MCF 10A (cell line): ENCODE measurements at places on chromosomes 2 and 18. TPM values are rescaled to one million over a fixed set of nuclear protein-coding genes. Genes with fewer than 3 reads are reported as not detected.

DNA sequence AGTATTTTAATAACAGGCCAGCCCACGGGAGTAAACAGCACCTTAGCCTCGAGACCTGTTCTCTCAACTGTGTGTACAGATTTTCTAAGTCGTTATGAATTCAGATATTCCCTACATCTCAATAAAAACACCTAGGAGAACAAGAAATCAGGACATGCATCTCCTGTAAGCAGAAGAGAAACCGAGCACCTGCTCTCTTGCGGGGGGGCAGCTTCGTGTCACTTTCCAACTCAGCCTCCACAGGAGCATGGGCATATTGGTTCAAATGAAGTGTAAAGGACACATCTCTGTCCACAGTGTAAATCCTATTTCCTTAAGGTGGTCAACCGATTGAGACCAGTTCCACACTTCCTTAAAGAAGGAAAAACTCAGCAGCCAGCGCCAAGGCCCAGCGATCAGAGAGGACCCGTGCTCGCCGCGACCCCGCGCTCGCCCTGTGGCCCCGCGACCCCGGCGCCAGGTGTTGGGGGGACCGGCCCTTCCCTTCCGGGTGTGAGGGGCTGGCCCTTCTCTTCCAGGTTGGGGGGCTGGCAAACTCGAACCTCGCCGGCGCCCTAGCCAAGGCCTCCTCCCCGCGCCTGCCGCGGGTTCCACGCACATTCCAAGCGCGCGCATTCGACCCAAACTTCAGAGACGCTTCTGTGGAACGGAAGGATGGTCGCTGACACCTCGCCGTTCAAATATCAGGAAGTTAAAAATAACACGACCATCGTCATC is 652 bp downstream of the SH3YL1 start:
- H3K36me3 ChIP-seq: peaks cover 13% of the 10 kb centered on the region
- H3K27me3 ChIP-seq: no peaks in the 10 kb centered on the region
- no peak for DNase-seq

SMAD2 gene
- 148 and 167 TPM in 2 replicates for total RNA-seq

- no peak overlapping the region for H3K4me3 ChIP-seq
- no peak overlapping the region for H3K27ac ChIP-seq
- no peaks in the 10 kb centered on the region for H3K27me3 ChIP-seq
- no peaks in the 10 kb centered on the region for H3K36me3 ChIP-seq
- DNase-seq: peak; percentile 31
- H3K4me1 ChIP-seq: peaks cover 10% of the 10 kb centered on the region
Measured at GRCh38 chr2:24930768-24931167, 10.7 kb upstream of the ADCY3 start.

DNA sequence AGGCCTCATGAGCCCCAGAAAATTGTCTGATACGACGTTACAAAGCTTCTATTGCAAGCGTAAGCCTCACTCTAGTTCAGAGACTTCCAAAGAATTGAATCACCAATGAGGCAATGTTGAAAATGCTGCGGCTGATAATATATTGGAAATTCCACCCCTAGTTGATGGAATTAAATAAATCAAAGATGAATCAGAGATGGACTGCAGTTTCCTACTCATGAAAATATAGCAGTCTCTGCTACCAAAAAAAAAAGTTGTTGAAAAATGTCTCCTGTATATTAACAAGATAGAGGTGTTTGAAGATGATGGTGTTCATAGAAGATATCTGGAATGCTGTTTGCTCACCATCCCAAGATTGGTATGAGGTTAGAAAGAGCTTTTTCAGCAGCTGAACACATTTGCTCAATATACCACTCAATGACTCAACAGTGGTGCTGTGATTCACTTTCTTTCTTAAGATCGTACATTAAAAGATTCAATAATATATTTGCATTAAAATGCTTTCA is 99.8 kb upstream of the ARHGAP28 start:
- peak; percentile 50 for DNase-seq
- no peaks in the 10 kb centered on the region for H3K27me3 ChIP-seq
- no peaks in the 10 kb centered on the region for H3K36me3 ChIP-seq
- peak overlapping the region; percentile 90 for H3K27ac ChIP-seq
- H3K4me3 ChIP-seq: peak overlapping the region; percentile 34
- peaks cover 30% of the 10 kb centered on the region for H3K4me1 ChIP-seq

TTC21B gene
- total RNA-seq: 9.8 and 10.9 TPM in 2 replicates

GRCh38 chr2:45173513-45173912 is 164.3 kb upstream of the SIX2 start:
- peak overlapping the region; percentile 59 for H3K27ac ChIP-seq
- H3K27me3 ChIP-seq: no peaks in the 10 kb centered on the region
- peaks cover 8% of the 10 kb centered on the region for H3K36me3 ChIP-seq
- peak; percentile 97 for DNase-seq
- no peak overlapping the region for H3K4me3 ChIP-seq

IL1B gene
- total RNA-seq: 5.4 and 5.5 TPM in 2 replicates

DNA sequence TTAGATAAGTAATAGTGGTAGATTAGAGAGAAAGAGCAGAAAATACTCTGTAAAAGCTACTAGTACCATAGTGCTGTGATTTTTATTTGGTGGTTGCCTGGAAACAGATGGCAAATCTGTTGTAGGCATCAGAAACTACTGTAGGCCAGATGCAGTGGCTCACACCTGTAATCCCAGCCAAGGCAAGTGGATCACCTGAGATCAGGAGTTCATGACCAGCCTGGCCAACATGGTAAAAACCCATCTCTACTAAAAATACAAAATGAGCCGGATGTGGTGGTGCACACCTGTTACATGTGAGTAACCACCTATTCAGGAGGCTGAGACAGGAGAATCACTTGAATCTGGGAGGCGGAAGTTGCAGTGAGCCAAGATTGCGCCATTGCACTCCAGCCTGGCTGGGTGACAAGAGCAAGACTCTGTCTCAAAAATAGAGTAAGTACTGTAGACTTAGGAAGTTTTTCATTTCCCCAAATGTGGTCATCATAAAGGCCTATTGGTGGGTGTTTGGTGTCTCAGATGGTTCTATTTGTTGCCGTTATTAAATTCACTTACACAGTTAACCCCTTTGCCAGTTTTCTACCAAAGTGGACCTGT is 79.6 kb downstream of the SPTBN1 start:
- peak overlapping the region; percentile 10 for H3K27ac ChIP-seq
- DNase-seq: no peak
- H3K27me3 ChIP-seq: no peaks in the 10 kb centered on the region
- no peak overlapping the region for H3K4me3 ChIP-seq
- H3K4me1 ChIP-seq: peaks cover 27% of the 10 kb centered on the region
- H3K36me3 ChIP-seq: no peaks in the 10 kb centered on the region

DNA sequence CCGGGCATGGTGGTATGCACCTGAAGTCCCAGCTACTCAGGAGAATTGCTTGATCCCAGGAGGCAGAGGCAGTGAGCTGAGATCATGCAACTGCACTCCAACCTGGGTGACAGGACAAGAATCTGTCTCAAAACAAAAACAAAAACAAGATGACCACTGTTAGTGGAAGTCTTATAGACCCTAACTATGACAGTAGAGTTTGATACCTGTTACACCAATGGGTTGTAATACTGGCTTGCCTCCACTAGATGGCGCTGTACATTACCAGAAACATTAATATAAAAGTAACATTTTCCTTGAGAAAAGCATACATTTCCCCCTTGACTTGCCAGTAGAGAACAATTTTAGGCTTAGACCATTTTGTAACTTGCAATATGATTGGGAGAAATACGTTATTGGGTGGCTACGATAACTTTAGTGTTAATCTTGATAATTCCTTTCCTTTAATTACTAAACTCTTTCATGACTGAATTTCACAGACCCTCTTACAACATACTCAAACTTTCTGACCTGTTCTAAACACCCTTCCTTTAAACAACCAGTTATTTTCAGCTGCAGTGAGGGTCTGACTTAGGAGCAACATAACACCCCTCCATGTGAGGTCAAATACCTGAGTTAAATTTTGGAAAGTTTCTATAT is 19.5 kb downstream of the SLC25A52 start:
- H3K4me1 ChIP-seq: no peaks in the 10 kb centered on the region
- no peak overlapping the region for H3K4me3 ChIP-seq
- no peak overlapping the region for H3K27ac ChIP-seq
- DNase-seq: peak; percentile 59
- no peaks in the 10 kb centered on the region for H3K36me3 ChIP-seq
